ENCODE measurements at places on chromosomes 2 and 18. TPM values are rescaled to one million over a fixed set of nuclear protein-coding genes. Genes with fewer than 3 reads are reported as not detected.

Gene ANKRD12
- total RNA-seq, result 4.6 TPM

Gene COLEC12
- total RNA-seq, result 0.06 TPM

Gene UGT1A6
- total RNA-seq, result 0.72 TPM

Gene MOCOS
- 2.9 TPM for total RNA-seq

Data from A549 treated with AZD2906 at 1 μM for 4 hours (cell line).